Hematopoietic multipotent progenitor cell treated with erythropoietin and hydrocortisone succinate and interleukin-3 and kit ligand, for 6 days (in vitro differentiated cells): ENCODE measurements at places on chromosomes 6 and 20.

GRCh38 chr20:2564406-2564805 lies 28.0 kb downstream of the TMC2 start:
- DNase-seq: no peak

DNA sequence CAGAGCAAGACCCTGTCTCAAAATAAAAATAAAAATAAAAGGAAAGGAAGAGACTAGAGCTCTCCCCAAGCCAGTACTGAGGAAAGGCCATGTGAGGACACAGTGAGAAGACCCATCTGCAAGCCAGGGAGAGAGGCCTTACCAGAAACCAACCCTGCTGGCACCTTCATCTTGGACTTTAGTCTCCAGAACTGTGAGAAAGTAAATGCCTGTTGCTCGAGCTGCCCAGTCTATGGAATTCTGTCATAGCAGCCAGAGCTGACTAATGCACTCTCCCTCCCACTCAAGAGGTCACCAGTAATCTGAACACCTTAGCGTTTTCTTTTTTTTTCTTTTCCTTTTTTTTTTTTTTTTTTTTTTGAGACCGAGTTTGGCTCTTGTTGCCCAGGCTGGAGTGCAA lies 7.3 kb upstream of the PRPH2 start:
- no peak for DNase-seq

DNA sequence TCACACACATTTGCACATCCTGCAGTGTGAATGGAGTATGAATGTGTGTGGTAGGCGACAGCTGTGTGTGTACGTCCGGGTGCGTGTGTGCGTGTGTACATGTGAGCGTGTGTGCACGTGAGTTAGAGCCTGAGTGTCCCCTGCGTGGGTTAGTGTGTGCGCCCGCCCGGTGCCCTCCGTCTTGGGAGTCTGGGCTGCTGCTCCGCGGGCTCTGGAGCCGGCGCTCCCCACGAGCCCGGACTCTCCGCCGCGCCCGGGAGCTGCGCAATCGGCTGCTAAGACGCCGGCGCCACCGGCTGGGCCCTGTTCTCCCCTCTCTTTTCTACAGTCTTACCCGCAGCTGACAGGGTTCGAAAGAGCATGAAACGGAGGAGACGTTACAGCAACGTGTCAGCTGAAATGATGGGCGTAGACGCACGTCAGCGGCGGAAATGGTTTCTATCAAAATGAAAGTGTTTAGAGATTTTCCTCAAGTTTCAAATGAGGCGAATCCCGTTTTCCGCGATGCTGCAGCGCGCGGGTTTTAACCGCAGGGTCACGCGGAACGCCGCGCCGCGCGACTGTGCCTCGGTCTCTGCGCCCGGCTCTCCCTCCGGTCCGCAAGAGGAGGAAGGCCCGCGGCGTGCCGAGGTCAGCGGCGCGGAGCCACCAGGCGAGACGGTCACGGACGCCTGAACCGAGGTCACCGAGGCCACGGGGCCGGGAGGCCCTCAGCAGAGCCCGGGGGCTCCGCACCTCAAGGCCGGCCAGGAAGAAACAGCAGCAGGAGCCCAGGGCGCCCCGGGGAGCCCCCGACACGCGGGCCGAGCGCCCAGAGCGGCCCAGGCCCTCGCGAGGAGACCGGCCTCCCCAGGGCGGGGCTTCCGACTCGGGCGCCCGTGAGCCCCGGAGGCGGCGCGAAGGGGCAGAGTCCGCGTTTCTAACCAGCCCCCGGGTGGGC lies 95.3 kb upstream of the BHLHE23 start:
- DNase-seq: peak; percentile 39

- no peak for DNase-seq
These were observed 30.1 kb downstream of the GLP1R start for GRCh38 chr6:39078695-39079094.
